ENCODE measurements at places on chromosomes 2 and 18.

DNA sequence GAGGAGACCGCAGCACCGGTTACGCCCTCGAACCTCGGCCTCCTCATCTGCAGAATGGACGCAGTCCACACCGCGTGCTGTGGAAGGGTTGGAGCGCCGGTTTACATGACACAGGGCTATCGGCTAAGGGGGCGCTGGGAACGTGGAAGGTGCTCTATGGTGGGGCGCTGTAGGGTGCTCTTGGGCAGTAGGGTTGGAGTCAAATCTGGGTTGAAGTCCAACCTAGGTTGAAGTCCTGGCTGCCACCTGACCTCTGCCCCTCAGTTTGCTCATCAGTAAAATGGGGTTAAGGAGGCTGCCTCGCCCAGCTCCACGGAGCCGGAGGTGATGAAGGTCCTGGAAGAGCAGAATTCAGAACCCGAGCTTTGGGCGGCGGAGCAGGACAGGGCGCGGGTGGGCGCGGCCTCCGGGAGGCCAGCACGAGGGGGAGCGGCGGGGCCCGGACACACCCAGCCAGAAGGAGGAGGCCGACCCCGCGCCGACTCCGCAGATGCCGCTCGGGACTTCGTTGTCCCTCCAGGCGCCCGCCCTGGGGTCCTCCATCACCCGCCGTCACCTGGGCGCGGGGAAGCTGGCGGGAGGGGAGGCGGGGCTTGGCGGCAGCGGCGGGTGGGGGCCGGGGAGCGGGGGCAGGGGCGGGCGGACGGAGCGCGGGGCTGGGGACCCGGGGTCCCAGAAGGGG lies 558 bp upstream of the GAREM2 start:
- H3K27me3 ChIP-seq, result no peaks in the 10 kb centered on the region
- no peaks in the 10 kb centered on the region for H3K36me3 ChIP-seq
- no peak overlapping the region for H3K27ac ChIP-seq
- no peaks in the 10 kb centered on the region for H3K4me1 ChIP-seq
- no peak overlapping the region for H3K4me3 ChIP-seq

DNA sequence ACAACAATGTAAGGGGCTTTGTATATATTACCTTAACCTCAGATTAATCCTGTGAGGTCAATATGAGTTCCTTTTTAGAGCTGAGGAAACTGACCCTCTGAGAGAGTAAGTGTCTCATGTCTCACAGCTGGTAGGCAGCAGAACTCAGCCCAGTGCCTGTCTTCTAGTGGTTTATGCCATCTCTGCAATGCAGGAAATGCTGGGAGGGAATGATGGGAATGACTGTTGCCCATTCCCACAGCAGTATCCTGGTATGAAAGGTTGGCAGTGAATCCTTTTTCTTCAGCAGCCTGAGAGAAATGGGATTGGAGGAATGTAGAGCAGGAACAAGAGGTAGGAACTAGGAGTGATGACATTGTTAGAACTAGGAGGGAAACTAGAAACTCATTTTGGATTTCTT lies 6.0 kb downstream of the MRPL30 start:
- H3K4me3 ChIP-seq, result no peak overlapping the region
- DNase-seq, result no peak
- no peaks in the 10 kb centered on the region for H3K27me3 ChIP-seq
- H3K4me1 ChIP-seq, result no peaks in the 10 kb centered on the region
- H3K27ac ChIP-seq, result no peak overlapping the region

DNA sequence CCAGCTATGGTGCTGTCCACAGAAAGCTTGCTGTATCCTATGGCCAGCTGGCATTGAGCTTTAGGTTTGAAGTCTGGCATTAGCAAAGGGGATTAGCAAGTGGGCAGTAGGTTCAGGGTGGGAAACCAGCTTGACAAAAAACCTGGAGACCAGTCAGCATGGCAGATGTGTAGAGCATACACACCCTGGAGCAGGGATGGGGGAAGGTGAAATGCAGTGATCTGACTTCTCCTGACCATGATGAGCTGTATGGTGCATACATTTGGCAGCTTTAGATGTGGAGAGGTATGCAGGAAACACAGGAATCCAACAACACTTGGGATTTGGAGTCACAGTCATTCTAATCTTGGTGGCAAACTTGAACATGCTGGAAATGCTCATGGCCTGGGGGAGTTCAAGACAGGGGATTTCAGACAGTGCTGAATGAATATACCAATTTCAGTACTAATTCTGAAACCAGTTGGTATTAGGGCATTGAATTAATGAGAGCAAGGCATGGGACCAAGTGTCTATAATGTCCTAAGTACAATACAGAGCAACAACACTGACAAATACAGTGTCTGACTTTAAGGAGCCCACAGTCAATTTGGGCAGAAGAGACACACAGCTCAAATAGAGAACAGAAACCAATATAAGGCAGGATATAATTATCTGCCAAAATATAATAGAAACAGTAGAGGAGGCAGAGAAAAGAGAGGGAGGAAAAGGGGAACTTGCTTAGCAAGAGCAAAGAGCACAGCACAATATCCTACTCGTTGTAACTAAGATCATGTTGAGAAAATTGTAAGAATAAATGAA lies 11.8 kb downstream of the ARHGAP15 start:
- no peaks in the 10 kb centered on the region for H3K36me3 ChIP-seq
- no peaks in the 10 kb centered on the region for H3K27me3 ChIP-seq
- DNase-seq, result no peak
- no peak overlapping the region for H3K4me3 ChIP-seq
- H3K27ac ChIP-seq, result no peak overlapping the region
- H3K4me1 ChIP-seq, result no peaks in the 10 kb centered on the region

DNA sequence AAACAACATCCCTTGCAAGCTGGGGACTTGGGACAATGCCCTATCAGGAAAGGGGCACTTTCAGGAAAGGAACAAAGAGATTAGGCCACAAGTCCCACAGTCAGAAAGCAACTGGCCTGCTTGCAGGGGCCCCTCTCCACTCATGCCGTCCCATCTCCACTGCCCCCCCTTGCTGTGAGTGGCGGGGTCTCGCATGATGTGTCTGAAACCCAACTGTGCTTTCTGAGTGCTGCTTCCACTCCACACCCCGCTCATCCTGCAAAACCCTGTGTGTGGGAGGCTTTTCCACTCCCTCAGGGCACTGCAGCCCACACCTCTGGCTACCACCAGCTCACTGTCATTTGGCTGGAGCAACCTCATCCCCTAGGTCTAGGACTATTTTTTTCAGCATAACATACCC lies 7.9 kb downstream of the HS6ST1 start:
- H3K4me1 ChIP-seq, result peaks cover 31% of the 10 kb centered on the region
- no peak overlapping the region for H3K27ac ChIP-seq
- H3K36me3 ChIP-seq, result peaks cover 60% of the 10 kb centered on the region
- no peak for DNase-seq

GRCh38 chr2:84214455-84214854 lies 244.6 kb downstream of the SUCLG1 start:
- no peaks in the 10 kb centered on the region for H3K4me1 ChIP-seq
- no peak for DNase-seq
- H3K27ac ChIP-seq, result no peak overlapping the region
- H3K36me3 ChIP-seq, result no peaks in the 10 kb centered on the region
- no peak overlapping the region for H3K4me3 ChIP-seq
- H3K27me3 ChIP-seq, result no peaks in the 10 kb centered on the region
